ENCODE measurements at places on chromosomes 1 and 21. TPM values are rescaled to one million over a fixed set of nuclear protein-coding genes. Genes with fewer than 3 reads are reported as not detected.

DNA sequence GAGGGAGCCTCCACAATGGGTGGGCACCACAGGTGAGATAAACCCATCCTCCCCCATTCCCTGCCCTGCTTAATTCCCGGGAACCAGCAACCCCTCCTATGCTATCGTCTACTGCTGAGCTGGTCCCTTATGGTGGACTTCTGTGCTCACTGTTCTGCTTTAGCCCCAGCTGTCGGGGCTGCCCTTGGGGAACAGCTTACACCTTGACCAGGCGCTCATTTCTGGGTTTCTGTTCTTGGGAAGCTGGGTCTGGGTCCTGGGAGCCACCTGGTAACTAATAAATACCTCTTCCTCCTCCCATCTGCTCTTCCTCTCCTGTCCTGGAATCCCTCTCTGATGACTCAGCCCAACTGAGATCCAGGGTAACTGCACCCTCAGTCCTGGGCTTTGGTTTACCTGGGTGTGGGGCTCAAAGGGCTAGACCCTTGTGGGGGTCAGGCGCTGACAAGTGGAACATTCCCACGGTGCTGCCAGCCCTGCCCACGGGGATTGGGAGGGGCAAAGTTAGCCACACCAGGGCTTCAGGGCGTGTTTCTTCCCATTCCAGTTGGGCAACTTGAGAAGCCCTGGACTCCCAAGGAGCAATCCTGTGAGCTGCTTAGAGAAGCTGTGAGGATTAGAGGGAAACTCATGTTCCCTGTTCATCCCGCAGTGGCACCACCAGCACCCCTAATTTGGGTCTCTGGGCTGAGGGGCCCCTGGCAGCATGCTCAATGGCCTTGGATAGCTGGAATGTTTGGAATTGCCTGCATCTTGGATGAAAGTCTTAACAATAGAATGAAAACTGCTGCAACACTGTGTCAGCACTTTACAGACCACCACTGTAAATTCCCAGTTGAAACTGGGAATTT, 1.6 kb downstream of the PCAT6 start:
- DNase-seq: no peak

GRCh38 chr1:77926561-77927357, 38.3 kb downstream of the NEXN start:
- DNase-seq: no peak

Gene SLC5A9
- total RNA-seq: not detected

GRCh38 chr1:82346141-82346540, 545.4 kb downstream of the ADGRL2 start:
- no peak for DNase-seq

DNA sequence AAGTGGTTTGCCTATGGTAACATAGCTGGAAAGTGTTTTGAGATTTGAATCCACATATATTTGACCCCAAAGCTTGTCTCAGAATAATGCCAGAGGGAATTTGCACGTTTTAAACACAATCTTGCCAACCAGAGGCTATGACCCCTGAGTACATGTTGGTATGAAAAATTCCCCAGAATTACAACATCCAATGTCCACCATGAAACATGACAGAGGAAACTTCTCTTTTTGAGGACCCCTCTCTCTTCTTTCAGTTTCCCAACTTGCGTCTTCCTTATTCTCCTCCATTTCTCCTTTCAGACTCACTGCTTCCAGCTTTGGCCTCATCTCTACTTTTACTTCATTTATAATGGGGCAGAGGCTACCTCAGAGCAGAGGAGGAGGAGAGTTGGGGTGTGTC, 5.5 kb upstream of the KCNJ9 start:
- DNase-seq: no peak

- no peak for DNase-seq
Measured at GRCh38 chr1:167276969-167277368, 56.3 kb downstream of the POU2F1 start.

- no peak for DNase-seq
Measured at GRCh38 chr1:215054266-215054665, 28.3 kb upstream of the KCNK2 start.

DNA sequence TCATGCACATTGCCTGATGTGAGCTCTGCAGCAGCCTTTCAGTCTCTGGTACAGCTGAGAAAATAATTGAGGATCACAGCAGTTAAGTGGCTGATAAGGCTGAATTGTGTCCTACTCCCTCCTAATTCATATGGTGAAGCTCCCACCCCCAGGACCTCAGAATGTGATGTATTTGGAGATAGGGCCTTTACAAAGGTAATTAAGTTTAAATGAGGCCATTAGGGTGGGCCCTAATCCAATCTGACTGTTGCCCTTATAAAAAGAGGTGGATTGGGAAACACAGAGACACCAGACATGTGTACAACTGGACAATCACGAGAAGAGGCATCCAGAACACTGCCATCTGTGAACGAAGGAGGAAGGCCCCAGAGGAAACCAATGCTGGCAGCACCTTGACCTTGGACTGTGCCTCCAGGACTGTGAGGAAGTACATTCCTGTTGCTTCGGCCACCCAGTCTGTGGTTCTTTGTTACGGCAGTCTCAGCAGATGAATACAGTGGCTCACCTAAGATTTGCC, 148.1 kb downstream of the TRABD2B start:
- DNase-seq: no peak

Gene GNAT2
- 0.11 TPM for total RNA-seq

DNA sequence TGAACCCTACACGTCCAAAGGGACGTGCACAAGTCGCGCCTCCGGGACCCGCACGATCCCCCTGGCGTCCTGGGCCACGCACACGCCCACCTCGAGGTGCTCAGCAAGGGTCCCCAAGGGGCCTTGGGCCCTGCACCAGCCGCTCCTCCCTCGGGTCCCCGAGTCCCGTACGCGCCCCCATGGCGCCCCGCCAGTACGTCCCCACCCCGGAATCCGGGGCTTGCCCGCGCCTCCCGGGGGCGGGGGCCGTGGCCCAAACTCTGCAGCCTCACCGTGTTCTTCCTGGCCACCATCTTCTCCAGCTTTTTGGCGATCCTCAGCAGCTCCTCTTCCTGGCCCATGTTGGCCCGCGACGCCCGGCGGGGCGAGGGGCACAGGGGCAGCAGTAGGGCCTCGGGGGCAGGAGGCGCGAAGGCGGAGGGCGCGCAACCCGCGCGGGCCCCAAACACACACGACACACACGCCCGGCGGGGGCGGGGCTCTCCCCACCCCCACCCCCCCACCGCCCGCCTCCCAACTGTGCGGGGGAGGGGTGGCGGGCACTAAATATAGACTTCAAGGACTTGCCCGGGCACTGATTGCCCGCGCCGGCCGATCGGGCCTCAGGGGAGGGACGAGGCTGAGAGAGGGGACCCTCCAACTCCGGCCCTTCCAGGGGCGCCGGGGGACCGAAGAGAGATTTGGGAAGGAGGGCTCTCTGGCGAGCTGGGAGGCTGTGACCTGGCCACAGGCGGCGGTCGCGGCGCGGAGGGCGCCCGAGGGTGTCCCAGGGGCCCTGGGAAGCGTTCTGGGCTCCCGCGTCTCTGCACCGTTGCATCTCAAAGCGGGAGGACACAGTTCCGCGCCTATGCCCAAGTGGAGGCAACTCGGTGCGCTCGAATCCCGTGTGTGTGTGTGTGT, at the start of gene TCEA3:
Gene TCEA3 (minus strand): TSS at position 456 of the 900 bp plus-strand sequence. CDS start 115 bp downstream, at position 341.
- peak; percentile 12 for DNase-seq

GRCh38 chr1:33711511-33711910, 152.4 kb upstream of the HMGB4 start:
- no peak for DNase-seq

Gene OR10J1
- total RNA-seq: not detected

Gene CLEC20A
- not detected for total RNA-seq

Gene KCNQ4
- not detected for total RNA-seq

Gene FMO2
- not detected for total RNA-seq

Gene FMO4
- total RNA-seq: 0.39 TPM

- DNase-seq: no peak
Measured at GRCh38 chr21:26444646-26445045, 128.4 kb downstream of the CYYR1 start.

Gene KCNE2
- not detected for total RNA-seq

GRCh38 chr1:30707412-30708360, 15.7 kb downstream of the MATN1 start:
- DNase-seq: peak; percentile 83

DNA sequence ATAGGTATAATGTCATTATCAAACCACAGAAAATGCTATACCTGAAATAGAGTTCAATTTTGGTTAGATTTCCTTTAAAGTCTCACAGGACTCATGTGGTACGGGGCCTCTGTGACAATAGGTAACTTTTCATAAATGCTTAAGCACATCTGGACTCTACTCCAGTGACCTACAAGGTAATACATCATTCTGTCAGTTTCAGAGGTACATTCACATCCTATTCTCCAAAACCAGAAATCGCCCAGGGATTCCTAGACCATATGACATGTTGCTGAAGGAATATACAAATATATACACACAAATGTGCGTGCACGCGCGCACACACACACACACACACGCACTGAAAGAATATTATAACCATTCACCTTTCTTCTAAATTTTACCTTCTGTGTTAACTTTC, 311.8 kb downstream of the SMYD3 start:
- no peak for DNase-seq

DNA sequence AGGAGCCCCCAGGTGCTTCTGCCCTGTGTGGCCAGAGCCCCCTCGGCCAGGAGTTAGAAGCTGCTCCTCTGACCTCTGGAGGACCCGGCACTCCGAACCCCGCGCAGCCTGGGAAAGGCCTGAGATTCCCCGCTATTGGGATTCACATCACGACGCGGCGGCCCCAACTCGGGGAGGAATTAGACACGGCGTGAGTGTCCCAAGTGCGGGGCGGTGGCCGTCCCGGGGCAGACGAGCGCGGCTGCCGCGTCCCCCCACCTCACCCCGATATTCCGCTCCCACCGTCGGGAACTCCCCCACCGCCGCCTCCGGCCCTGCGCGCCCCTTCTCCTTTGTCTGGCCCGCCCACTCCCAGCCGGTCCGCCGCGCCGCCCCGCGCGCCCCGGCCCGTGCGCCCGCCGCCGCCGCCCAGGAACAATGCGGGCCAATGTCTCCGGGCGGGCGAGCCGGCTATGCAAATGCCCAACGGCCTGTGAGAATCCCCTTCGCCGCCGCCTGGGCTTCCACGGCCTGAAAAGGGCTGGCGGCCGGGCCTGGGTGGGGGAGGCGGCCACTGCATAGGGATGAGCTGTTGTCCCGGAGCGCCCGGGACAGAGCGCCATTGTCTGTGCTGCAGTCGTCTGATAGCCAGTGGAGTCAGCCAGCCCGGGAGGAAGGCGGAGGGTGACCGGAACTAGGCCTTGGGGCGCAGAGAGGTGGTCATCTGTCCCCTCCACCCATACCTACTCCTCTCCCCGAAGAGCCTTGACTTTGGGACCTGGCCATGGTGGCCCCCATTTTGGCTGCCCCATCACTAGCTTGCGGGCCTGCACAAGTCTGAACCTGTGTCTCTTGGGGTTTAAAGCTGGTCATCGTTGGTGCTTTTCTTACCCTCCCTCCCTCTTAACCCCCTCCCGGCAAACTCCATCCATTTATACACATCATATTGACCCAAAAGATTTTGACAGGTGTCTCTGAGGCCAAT, 19.4 kb downstream of the RHBG start:
- DNase-seq: no peak

Gene PTCH2
- total RNA-seq: 0.11 TPM

- peak; percentile 87 for DNase-seq
Measured at GRCh38 chr1:23980728-23981070, 572 bp upstream of the SRSF10 start.

All from Daoy (cell line).